Osteocyte (in vitro differentiated cells): ENCODE measurements at places on chromosomes 1 and 21. TPM values are rescaled to one million over a fixed set of nuclear protein-coding genes. Genes with fewer than 3 reads are reported as not detected.

MYCL gene
- total RNA-seq: 0.21 TPM in 1 of 2 replicates, not detected in the other

AMY2A gene
- not detected in 2 replicates for total RNA-seq

DNA sequence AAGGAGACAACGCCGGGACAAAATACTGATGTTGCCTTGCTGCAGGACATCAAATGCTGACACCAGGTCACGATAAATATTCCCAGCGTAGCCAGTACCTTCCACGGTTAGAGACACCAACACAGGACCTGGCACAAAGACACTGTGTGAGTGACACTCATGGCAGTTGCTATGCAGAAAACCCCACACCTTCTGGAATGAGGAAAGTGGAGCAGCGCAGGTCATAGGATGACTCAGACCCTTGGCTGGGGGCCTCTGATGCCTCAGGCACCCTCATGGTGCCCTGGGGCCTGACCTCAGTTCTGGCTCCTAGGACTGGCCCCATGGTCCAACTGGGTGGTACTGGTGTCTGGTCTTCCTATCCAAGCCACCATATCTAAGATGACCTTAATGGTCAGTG lies 7.0 kb downstream of the DCST2 start:
- no peak for DNase-seq
- H3K36me3 ChIP-seq: no peaks in the 10 kb centered on the region
- no peaks in the 10 kb centered on the region for H3K27me3 ChIP-seq
- H3K4me3 ChIP-seq: no peak overlapping the region
- no peak overlapping the region for H3K27ac ChIP-seq
- peaks cover 8% of the 10 kb centered on the region for H3K4me1 ChIP-seq

DNA sequence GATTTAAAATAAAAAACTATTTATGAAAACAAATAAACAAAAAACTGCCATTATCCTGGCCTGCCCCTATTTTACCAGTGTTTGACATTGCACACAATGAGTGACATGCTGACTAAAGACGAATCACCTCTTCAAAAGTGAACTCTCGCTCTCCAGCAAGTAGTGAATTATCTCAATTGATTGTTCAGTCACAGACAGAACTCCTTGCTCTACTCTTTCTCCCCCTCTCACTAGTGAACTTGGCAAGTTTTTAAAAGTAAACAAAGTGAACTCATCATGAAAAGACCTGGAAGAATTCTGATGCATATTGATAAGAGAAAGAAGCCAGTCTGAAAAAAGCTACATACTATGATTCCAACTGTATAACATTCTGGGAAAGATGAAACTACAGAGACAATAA lies 4.7 kb upstream of the C1orf52 start:
- no peak for DNase-seq
- no peak overlapping the region for H3K4me3 ChIP-seq
- no peaks in the 10 kb centered on the region for H3K27me3 ChIP-seq
- no peak overlapping the region for H3K27ac ChIP-seq

FCAMR gene
- not detected in 2 replicates for total RNA-seq
